ENCODE measurements at places on chromosomes 1 and 21.

GRCh38 chr1:47942240-47942629, 55.0 kb downstream of the TRABD2B start:
- no peak for DNase-seq

- no peak for DNase-seq
Measured at GRCh38 chr1:43273708-43274107, 3.9 kb downstream of the TMEM125 start.

DNA sequence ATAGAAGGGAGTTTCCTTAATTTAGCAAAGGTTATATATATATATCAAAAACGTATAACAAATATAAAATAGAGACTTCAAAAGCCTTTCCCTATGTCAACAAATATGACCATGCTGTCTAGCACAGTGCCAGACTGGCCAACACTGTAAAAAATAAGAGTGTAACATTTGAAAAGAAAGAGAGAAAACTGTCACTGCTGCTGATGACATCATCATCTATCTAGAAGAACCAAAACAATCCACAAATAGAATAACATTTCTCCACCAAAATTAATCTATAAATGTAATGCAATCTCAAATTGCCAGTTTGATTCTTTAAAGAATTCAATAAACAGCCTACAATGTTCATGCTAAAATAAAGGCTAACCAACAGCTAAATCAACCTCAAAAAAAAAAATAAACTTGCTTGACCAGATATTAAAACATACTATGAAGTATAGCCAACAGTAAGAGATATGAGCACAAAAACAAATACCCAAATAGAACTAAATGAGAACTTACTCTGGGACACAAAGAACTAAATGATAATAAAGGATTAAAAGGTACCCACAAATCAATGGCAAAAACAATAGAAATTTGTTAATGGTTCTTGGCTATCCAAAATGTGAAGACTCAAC, 50.2 kb downstream of the ENAH start:
- DNase-seq, result no peak

- DNase-seq, result no peak
Measured at GRCh38 chr1:93669369-93669768, 12.3 kb downstream of the BCAR3 start.

- DNase-seq, result no peak
Measured at GRCh38 chr1:7455796-7456721, 315.0 kb upstream of the VAMP3 start.

DNA sequence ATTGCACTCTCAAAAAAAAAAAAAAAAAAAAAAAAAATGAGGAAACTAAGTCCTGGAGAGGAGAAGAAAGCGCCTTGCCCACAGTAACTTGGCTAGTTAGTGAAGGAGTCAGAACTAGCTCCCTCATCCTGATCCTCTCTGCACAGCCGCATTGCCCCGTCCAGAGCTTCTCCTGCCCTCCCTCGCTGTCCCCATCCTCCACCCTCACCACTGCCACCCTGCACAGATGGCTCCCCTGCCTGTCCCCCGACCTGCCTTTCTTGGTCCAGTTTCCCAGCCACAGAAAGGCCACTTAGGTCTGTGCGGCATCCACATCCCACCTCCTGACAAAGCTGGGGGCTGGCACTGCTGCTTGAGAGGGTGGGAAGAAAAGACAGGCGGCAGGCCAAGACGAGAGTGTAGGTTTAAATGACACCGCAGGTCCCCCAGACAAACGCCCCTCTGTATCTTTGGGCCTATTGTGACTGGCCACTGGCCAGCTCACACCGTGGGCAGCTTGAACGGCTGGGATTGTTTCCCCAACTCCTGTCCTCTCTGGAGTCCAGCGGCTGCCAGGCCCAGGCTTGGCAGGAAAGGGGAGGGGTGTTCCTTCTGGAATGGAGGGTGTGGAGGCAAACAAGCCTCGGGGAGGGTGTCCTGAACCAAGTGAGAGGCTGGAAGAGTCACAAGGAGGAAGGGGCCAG, 20.2 kb downstream of the NCMAP start:
- DNase-seq, result no peak

GRCh38 chr1:171195767-171196166, 10.7 kb downstream of the FMO2 start:
- DNase-seq, result no peak

GRCh38 chr1:172241540-172241939, 178.9 kb upstream of the C1orf105 start:
- no peak for DNase-seq

DNA sequence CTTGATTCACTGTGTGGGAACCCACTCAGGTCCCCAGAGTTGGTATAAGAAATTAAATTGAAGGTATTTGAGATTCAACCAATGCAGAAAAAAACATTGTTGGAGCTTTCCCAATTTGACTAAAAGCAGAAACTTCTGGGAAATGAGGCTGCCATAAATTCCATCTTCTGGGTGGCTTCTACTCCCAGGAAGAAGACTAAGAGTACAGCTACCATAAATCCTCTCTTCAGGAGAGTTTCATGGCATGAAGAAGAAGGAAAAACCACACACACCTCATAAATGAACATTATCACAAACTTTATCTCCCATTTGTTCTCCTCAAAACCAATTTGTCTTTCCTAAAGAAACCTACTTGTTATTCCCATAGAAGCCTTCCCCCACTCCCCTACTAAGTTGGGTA, 283.9 kb downstream of the DPYD start:
- no peak for DNase-seq

DNA sequence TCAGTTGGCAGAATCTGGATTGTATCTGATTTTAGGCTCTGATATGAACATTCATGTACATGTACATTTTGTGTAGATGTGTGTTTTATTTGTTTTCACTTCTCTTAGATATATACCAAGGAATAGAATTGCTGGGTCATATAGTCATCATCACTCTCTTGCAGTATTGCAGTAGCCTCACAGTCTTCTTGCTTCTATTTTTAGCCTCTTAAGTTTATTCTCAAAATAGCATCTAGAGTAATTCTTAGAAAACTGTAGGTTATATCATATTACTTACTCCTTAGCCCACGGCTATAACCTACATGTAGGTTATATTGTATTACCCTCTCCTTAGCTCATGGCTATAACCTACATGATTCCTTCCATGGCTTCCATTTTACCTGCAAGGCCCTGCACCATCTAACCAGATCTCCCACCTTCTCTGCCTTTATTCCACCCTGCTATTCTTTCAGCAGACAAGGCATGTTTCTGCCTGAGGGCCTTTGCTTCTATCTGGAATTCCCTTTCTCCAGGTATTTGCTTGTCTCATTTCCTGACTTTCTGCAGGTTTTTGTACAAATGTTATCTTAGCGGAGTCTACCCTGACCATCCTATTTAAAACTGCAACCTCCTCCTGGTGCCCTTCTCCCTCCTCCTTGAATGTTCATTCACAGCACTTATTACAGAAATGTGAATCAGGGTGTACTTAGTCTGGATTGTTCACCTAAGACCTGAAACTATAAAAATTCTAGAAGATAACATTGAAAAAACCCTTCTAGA, 109.0 kb upstream of the ETV3 start:
- DNase-seq, result no peak

DNA sequence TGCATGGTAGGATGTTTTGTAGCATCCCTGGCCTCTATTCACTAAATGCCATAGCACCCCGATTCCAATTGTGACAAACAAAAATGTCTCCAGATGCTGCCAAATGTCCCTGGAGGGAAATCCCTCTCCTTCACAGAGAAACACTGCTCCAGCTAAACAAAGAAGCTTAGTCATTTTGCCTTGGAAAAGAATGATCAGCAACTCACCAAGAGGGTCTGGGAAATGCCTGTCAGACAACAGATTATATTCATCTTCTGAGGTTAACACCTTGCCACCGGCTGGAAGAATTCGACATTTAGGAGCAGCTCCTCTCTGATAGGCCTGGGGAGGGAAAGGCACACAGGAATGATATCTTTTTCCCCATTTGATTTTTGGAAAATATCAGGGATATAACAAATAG, 84.4 kb downstream of the NIBAN1 start:
- DNase-seq, result no peak

GRCh38 chr1:220895412-220895946, 16.2 kb downstream of the HLX start:
- DNase-seq, result no peak

DNA sequence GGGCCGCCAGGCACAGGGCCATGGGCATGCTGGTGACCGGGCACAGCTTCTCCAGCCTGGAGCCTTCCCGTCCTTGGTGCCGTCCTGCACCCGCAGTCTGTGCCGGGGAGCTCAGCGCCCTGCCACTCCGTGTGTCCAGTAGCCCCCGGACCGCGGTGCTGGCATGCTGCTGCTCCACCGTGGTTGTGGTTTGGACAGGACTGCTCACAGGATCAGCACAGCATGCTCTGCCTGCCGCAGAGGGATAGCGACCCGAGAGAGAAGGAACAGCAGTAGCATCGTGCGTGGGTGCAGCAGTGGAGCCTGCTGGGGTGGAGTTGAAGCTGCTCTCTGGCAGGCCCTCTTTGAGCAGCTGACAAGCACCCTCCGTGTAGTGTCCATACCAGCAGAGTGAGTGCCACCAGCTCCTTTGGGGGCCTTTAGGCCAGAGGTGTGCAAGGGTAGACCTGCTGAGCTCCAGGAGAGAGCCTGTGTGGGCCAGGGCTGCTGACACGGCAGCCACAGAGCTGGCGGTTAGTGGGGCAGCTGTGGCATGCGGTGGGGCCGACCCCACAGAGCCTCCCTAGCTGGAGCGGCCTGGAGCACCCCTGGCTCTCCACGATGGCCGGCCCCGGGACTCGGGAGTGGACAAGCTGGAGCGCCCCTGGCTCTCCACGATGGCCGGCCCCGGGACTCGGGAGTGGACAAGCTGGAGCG, 6.4 kb upstream of the PCBP3 start:
- no peak for DNase-seq

DNA sequence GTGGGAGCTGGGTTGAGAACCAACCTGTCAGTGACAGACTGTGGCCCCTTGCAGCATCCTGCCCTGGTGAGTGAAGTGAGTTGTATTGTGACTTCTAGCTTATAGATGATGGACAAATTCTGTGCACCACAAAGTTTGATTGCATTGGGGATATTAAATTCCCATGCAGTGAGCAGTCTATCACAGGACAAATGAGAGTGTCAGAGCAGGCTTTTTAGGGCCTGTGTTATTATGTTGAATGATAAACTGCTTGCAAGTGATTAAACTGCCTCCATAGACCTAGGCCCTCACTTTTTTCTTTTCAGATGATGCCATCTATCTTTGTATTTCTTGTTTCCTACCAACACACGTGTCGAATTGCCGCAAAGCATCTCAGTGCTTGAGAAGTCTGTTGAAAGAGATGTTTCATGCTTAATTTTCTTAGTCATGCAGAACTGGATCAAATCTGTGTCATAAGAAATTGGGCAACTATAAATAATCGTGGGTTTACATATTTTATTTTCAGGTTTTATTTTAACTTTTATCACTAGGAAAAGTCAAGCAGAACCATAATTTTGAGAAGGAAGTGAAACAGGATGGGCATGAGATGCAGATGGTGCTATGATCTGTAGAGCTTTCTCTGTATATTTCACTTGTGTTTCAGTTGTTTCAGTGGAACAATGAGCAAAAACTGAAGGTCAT, 199.2 kb downstream of the S1PR1 start:
- no peak for DNase-seq

DNA sequence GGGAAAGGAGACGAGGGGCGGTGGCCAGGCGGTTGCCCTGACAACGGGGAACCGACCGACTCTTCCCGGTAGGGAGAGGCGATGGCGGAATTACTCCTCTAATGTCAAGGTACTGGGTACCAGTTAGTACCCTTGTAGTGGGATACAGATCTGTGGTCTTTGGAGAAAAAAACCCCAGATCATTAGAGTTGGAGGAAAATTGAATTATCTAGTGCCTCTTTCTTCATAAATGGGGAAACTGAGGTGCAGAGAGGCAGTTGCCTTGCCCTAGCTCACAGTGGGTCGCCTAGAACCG, 545 bp upstream of the PEF1 start:
- DNase-seq, result no peak

DNA sequence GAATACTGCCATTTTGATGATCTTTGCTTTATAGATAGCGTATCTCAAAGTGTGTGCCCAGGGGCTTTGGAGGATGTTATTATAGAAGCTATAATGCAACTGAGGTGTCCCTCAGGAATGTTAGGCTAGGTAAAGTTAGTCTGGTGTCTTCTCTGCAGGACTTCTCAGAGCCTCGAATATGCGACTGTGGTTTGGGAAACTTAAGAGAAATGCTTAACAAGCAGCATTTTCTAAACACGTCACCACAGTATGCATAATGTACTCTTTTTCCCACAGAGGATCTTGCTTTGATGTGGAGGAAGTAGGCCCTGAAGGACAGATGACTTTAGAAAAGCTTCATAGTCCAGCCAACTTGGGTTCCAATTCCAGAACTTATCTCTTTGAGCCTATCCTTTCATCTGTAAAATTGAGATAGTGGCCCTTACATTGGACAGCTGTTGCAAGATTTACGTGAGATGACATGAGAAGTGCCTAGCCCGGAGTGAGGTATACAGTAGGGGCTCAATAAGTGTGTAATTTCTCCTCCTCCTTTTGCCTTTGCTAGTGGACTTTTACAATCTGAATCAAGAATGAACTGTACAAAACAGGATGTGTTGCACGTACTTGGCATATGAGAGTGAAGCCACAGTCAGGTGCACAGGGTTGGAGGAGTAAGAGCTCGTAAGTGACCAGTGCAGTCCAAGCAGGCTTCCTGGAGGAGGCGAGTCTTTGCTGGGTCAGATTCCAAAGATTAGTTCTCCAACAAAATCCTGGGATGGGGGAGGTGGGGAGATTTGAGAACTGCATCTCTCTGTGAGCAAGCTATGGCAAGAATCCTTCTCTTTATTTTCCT, 29.7 kb upstream of the TRABD2B start:
- no peak for DNase-seq

GRCh38 chr1:116855191-116855619, 54.5 kb upstream of the PTGFRN start:
- DNase-seq, result no peak

- DNase-seq, result no peak
Measured at GRCh38 chr1:110426854-110427253, 19.4 kb upstream of the LAMTOR5 start.

DNA sequence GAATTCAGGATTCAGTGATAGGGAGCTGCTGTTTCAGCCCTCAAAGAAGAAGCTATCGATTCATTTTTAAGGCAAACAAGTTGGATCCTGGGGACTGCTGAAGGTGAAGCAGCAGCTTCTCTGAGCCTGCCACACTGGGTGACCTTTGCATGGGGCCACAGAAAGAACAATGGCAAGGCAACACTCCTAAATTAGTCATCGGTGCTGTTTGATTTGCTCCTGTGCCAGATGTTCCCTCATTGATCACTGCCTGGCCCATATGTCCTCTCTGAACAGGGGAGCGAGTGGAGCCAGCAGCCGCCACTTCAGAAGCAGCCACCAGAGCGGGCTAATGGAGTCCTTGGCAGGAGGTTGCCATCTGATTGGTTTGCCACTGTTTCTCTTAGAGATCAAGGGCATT, 391.5 kb downstream of the NTNG1 start:
- DNase-seq, result no peak

Measured in stimulated activated CD8-positive, alpha-beta memory T cell treated with anti-CD3 and anti-CD28 coated beads, Interleukin-15, amount 100 ng/mL, for 48 hours (primary cell).